ENCODE measurements at places on chromosomes 6 and 20.

DNA sequence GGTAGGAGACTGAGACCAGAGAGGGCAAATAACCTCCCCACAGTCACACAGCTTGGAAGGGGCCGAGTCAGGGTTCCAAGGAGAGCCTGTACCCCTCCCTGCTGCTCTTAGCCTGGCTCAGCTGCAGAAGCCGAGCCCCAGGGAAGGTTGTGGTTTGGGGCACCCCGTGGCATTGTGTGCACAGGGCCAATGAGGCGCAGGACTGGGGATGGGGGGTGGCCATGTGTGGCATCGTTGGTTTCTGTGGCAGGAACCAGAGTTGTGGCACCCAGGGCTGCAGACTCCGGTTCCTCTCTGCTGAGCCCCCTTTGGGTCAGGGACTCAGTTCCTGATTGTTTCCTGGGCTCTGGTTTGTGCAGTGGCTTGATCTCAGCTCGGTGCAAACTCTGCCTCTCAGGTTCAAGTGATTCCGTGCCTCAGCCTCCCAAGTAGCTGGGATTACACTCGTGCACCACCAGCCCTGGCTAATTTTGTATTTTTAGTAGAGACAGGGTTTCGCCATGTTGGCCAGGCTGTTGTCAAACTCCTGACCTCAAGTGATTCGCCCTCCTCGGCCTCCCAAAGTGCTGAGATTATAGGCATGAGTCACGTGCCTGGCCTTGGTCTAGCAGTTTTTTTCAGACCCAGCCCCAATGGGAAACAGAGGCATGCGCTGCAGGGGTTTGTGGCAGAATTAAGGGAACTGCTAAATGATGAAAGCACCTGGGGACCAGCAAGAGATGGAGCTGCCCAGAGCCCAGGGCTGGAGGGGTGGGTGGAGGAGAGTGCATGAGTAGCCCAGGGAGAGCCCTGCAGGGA, 221.0 kb upstream of the SULF2 start:
- DNase-seq: no peak

DNA sequence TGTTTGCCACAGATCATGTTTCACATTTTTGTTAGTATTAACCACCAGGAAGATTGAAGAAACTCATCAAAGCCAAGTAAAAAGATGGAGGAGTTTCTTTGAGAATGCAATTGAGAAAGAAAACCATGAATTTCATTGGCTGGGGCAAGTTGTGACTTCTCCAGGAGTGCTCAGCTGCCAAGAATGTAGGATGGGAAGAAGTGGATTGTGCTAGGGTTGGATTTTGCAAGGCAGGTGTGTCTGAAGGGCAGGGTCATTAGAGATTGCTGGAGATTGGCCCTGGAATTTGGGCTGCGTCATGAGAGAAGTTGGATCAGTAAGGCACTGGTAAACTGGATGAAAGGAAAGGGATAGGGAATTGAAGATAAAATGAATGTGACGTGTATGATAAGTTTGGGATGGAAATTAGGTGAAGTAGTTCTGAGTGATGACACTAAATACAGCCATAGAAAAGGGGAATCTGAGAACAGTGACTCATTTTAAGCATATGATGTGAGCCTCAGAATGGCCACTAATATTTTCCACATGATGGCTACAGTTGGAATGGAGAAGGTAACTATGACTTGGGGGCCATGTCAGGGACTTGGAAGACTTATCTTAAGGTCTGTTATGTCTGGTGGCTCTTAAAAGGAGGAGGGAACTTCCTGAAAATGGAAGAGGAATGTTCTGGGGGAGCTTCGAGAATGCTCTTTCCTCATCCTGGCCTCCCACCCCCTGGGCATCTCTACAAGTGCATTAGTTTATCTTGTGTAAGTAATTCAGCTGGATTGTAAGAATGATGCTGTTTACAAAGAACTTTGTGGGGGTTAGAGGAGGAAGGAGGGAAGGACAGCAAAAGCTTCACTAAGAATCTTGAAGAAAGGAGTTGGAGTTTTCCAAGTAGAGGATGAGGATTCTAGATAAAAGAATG, 27.8 kb upstream of the ERVFRD-1 start:
- peak; percentile 64 for DNase-seq

DNA sequence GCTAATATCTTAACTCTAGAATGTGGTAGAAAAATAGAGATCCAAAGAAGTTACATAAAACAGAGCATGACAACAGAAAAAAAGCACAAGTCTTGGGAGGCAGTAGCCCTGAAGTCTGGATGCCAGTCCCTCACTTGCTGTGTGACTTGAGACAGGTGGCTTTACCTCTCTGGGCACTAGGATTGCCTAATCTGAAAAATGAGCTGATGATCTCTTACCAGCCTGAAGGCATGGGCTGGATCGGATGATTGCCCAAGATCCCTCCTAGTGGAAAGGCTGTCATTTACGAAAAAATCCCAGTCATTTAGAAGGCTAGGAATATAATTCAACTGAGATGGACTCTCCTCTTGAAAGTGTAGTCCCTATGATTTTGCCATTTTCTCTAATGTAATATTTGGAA, 10.9 kb upstream of the GCM1 start:
- DNase-seq: no peak

DNA sequence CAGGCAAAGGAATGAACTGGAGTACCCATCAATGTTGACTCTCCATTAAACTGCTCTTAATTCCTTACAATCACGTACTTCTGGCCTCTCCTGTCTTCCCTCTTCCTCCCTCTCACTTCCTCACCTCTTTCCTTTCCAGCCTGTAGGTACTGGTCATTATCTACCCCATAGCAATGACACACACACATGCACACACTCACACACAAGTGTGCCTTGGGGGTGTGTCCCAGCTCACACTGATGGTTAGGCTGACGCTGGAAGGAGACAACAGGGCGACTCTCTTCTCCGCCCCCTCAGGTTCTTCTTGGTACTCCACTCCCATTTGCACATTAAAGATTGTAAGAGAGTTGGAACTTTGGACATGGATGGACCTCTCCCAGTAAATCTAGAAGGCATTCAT, 14.0 kb upstream of the SERPINB9 start:
- DNase-seq: no peak

DNA sequence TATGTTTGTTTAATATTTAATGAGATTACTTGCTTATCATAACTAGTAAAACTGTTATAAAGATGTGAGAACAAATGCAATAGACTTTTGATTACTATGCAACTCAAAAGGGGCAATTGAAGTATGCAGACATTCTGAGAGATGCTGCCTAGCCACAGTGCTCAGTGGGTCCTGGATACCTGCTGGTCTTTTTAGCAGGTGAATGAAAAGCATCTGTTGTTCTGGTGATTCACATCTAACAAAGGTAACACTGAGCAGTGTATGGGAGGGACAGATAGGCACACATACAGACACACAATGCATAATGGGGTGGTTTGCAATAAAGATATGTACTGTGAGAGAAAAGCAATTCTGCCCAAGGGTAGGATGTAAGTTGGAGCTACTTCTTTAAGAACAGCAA, 46.9 kb downstream of the OGFRL1 start:
- DNase-seq: no peak

DNA sequence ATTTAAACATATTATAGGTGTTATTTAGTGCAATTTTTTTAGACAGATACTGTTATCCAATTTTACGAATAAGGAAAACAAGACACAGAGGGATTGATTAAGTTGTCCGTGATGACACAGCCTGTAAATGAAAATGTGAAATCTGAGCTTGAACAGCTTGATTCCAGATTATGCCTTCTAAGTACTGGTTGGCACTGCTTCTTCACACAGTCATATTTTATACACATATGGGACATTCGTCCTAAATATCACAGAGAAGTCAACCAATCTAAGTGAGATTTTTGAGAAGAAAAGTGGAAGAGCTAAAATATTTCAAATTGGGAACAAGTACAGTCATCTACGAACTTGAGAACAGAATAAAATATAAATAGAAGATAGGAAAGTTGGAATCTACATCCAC, 756.3 kb downstream of the BCKDHB start:
- DNase-seq: no peak

- DNase-seq: no peak
These were observed 228.9 kb downstream of the HIVEP2 start for GRCh38 chr6:142716097-142716496.

GRCh38 chr6:20068421-20068988, 143.8 kb downstream of the MBOAT1 start:
- DNase-seq: no peak

- no peak for DNase-seq
These were observed 99.3 kb downstream of the TTLL2 start for GRCh38 chr6:167424060-167424673.

DNA sequence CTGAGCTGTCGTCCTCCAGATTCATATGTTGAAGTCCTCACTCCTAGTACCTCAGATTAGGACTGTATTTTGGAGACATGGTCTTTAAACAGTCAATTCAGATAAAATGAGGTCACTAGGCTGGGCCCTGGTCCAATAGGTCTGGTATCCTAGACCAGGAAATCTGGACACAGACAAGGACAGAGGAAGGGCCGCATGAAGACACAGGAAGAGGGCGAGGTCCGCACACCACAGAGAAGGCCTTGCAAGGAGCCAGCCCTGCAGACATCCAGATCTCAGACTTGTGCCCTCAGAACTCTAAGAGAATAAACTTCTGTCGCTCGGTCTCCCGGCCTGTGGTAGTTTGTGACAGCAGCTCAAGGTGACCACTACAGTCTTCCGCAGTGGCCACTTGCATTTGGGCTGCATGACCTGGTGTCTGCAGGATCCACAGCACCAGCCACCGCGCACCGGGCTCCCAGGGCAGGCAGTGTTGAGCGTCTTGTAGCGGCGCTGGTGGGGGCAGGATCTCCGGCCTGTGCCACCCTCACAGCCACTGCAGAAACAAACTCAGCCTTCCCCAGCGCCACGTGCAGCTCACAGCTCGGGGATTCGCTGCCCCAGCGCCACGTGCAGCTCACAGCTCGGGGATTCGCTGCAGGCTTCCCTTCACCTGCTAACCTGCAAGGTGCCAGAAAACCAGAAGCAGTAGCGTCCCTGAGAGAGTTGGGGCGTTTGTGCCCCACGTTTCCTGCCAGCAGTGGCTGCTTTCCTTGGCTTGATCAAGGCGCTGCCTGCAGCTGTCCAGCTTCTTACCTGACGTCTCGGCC, 6.0 kb upstream of the RBM38 start:
- no peak for DNase-seq

GRCh38 chr6:148365041-148365440, 22.4 kb downstream of the SASH1 start:
- no peak for DNase-seq

DNA sequence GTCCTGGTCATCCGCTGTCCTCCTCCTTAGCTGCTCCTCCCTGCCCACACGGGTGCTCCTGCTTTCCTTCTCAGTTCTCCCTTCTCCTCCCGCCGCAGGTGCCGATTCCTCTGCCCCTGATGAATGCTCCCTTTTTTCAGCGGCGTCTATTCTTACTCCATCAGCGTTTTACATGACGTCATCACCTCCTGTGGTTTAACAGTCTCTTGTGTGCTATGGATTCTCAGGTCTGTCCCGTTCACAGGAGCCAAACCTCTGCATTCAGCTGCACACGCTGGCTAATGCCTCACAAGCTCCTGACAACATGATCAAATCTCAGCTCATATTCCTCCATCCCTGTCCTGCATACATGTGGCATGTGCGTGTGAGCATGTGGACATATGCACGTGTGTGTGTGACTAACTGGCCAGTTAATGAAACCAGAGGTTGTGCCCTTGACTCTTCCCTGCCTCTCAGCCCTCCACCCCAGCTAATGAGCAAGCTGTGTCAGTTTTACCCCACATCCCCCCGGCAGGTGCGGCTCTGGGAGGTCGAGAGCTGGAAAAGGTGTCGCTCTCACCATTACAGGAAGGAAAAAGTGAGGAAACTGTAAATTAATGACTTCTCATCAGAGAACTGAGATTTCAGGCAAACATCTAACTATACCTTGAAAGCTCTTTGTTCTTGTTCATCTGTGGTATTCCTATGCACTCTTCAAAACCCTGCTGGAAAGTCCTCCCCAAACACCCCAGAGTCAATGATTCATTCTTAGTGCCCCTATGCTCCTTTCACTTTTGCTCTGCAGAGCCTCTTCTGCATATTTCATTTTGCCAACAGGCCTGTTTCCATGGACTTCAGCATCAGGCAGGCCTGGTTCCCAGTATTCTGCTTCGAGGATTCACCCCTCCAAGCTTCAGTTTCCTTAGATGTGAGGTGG, 163.1 kb downstream of the TTLL2 start:
- no peak for DNase-seq

- DNase-seq: no peak
These were observed 2.5 kb downstream of the SRMS start for GRCh38 chr20:63544958-63545516.

GRCh38 chr20:5362771-5363170, 46.0 kb upstream of the PROKR2 start:
- no peak for DNase-seq

- no peak for DNase-seq
These were observed 24.9 kb downstream of the DPPA5 start for GRCh38 chr6:73329201-73329600.

DNA sequence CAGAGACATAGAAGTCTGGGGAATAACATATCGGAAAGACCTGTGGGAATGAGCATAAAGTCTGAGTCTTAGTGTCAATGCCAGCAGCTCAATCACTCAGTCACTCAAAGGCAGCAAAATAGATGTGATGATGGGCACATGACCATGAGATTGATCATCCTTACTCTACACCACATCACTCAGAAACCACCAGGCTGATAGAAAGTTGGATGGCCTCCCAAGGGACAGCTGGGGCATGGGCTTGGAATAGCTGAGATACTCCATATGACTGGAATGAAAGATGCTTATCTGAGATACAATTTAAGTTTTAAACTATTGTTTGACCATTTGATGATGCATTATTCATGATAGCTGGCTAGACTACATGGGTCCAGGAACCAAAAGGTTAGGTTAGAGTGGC, 80.9 kb upstream of the F13A1 start:
- DNase-seq: no peak

- DNase-seq: no peak
These were observed 220.5 kb upstream of the SSTR4 start for GRCh38 chr20:22814471-22815205.

- DNase-seq: no peak
These were observed 308.2 kb upstream of the SGK1 start for GRCh38 chr6:134626086-134626485.

DNA sequence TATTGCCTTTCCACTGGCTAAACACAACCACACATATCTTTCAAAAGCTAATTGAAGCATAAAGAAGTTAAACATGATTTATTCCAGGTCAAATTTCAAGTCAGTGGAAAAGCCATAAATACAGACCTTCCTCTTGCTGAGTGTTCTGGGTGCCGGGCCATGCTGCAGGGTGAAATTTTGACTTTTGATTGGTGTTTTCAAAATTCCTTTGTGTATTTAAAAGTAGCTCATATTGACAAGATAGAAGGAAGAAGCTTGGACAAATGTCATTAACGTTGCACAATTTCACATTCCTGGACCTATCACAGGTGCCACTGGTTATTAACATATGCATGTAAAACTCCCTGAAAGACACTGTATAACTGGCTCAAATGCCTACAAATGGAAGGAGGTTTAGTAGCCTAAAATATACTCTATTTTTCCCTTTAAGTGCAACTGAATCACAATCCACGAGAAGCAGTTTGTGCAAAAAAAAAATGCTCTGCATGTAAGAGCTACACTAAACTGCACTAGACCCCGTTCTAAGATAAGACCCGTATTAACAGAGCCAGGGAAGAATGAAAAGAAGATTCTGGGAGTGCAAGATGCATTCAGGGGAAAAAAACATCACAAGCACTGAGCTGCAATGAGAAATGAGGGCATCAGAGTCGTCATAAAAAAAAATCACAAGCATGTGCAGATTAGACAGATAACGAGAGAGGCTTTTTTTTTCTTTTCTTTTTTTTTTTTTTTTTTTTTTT, 30.4 kb downstream of the ATXN1 start:
- DNase-seq: no peak
